ENCODE measurements at places on chromosomes 5 and 9.

DNA sequence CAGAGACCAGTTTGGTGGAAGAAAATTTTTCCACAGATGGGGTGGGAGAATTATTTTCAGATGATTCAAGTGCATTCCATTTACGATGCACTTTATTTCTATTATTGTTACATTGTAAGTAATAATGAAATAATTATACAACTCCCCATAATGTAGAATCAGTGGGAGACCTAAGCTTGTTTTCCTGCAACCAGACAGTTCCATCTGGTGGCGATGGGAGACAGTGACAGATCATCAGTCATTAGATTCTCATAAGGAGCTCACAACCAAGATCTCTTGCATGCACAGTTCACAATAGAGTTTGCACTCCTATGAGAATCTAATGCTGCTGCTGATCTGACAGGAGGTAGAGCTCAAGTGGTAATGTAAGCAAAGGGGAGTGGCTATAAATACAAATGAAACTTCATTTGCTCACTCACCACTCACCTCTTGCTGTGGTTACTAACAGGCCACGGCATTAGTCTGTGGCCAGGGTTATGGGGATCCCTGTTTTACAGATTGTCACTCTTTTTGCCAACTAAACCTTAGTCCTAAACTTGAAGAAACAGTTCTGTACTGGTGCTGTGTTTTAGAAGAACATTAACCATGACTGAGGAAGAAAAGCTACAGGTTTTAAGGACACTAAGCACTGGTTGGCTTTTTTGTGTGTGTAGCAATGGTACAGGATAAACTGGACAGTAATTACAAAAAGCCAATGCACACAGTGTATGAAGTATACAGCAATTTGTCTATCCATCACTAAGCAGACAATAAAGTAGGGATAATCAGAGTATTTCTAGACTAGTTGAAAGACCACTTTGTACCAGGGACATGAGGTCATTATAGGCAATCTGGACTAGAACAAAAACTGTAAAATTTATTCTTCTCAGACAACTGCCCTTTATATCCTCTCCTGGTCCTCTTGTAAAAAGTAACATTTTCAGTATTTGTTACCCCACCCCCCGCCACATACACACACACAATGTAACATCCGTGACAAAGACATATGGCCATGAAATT, 9.9 kb downstream of the TMEM232 start:
- no peak for DNase-seq

DNA sequence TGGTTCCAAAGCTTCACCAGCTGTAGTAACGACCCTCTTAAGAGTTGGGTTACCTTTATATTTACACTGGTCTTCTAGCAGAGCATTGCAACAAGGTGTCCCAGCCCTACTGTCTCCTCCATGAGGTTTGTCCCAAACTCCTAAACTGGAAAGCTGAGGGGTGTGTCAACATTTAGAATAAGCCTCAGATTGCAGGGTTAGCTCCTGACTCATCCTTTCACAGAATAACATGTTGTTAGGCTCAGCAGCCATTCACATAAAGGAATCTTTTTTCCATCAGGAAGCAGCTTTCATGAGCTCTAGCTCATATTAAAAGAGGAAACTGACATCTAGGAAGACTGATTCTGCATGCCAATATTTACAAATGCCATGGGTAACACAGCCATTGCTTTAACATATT, 238.7 kb downstream of the EFNA5 start:
- DNase-seq, result no peak

GRCh38 chr5:9168791-9169556, 376.9 kb downstream of the SEMA5A start:
- DNase-seq, result no peak

GRCh38 chr9:16031971-16032370, 479.1 kb downstream of the CCDC171 start:
- no peak for DNase-seq

- no peak for DNase-seq
Observed at GRCh38 chr9:135062254-135062653, 25.2 kb upstream of the OLFM1 start.

GRCh38 chr5:141403387-141403786, 809 bp downstream of the PCDHGA9 start:
- DNase-seq, result no peak

DNA sequence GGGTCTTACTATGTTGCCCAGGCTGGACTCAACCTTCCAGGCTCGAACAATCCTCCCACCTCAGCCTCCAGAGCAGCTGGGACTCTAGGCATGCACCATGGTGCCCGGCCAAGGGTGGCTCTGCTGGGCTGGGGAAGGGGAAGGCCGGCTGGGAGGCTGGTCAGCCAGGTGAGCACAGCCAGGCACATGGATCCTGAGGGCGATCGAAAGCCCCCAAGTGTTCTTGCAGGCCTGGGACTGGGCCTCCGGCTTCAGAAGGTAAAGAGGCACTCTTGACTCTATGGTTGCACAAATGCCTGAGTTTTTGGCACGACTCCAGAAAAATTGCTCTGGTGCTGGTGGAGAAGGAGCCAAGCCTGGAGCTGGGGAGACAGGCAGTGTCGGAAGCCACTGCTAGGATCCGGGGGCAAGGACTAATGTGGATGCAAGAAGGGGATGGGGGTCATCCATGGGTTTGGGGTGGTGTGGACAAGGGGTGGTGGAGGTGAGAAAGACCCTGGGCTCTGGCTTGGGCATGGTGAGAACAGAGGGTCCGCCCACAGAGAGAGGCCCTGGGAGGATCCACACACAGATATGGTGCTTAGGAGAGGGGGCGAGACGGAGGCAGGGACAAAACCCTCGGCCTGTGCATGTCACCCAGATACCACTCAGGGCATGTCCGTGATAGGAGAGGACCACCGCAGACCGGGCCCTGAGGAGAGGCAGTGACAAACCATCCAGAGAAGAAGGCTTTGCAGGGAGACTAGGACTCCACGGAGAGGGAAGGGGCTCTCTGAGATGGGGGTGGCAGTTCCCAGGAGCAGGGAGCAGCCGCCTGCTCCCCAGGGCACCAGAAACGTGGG, 51.1 kb upstream of the COL5A1 start:
- DNase-seq, result peak; percentile 28

DNA sequence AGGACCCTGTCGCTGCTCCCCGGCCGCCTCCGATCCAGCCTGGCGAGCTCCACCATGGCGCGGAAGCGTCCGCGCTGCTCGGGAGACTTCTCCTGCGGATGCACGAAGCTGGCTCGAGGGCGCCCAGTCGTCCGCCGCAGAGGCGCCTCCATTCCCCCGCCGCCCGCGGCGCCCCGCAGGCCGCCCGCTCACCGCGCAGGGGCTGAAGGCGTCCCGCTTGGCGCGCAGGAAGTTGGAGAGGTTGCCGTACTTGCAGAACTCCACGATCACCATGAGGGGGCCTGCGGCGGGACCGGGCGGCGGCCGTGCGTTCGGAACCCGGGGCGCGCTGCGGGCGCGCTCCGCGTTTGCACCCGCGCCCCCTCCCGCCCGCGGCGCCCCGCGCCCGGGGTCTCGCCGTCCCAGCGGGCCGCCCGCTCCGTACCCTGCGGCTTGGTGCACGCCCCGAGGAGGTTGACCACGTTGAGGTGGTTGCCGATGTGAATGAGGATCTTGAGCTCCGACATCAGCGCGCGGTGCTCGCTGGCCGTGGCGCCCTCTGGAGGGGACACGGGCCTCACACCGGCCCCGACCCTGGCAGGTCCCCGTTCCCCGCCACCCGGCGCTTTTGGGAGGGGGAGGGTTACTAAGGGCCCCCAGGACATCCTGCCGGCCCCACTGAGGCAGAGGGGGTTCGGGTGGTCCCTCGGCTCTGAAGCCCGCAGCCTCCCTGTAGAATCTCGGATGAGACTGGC, 27.7 kb upstream of the SCGB3A1 start:
- peak; percentile 34 for DNase-seq

GRCh38 chr9:4171261-4171900, 128.5 kb downstream of the GLIS3 start:
- DNase-seq, result no peak

GRCh38 chr9:107215381-107215780, 67.7 kb upstream of the RAD23B start:
- DNase-seq, result no peak

DNA sequence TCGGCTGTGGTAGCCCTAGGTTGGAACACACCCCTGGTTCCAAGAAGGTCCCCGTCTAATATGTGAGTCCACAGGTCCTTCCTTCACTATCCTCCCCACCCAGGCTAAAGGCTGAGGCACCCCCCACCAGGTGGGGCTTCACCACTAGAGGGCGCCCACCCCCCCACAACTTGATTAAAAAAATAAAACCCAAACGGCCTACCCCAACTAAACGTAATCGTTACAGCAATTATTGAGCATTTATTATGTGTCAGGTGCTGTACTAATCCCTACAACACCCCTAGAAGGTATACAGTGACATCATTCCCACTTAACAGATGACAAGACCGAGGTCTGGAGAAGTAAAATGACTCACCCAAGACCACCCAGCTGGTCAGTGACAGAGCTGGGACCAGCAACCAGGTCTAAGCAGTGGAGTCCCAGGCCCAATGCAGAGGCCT, 65.0 kb downstream of the FGF18 start:
- DNase-seq, result no peak
